Right cardiac atrium (tissue), 5 donors: ENCODE measurements at places on chromosomes 2 and 18. TPM values are rescaled to one million over a fixed set of nuclear protein-coding genes. Genes with fewer than 3 reads are reported as not detected.

CHRNG gene
- polyA plus RNA-seq: not detected

C2orf66 gene
- polyA plus RNA-seq: 0.07 TPM

NEB gene
- polyA plus RNA-seq: 31.0 TPM

G6PC2 gene
- not detected for polyA plus RNA-seq

ADD2 gene
- polyA plus RNA-seq: 0.45 TPM

ALKAL2 gene
- 0.72 TPM for polyA plus RNA-seq

GALM gene
- polyA plus RNA-seq: 13.5 TPM
